ENCODE measurements at places on chromosomes 4 and X.

GRCh38 chrX:118666521-118666920, 60.9 kb upstream of the IL13RA1 start:
- DNase-seq, result no peak

- no peak for DNase-seq
These were observed 98.9 kb upstream of the PJA1 start for GRCh38 chrX:69264158-69264581.

GRCh38 chr4:15656038-15656470, 897 bp upstream of the FBXL5 start:
- no peak for DNase-seq

- no peak for DNase-seq
These were observed 24.3 kb downstream of the TBCK start for GRCh38 chr4:106291678-106292077.

Data from Kasumi-1 (cell line).